Stimulated activated CD4-positive, alpha-beta T cell treated with anti-CD3 and anti-CD28 coated beads, TNF-alpha, amount 100 ng/mL, for 1 hour (primary cell): ENCODE measurements at places on chromosomes 1 and 21.

DNA sequence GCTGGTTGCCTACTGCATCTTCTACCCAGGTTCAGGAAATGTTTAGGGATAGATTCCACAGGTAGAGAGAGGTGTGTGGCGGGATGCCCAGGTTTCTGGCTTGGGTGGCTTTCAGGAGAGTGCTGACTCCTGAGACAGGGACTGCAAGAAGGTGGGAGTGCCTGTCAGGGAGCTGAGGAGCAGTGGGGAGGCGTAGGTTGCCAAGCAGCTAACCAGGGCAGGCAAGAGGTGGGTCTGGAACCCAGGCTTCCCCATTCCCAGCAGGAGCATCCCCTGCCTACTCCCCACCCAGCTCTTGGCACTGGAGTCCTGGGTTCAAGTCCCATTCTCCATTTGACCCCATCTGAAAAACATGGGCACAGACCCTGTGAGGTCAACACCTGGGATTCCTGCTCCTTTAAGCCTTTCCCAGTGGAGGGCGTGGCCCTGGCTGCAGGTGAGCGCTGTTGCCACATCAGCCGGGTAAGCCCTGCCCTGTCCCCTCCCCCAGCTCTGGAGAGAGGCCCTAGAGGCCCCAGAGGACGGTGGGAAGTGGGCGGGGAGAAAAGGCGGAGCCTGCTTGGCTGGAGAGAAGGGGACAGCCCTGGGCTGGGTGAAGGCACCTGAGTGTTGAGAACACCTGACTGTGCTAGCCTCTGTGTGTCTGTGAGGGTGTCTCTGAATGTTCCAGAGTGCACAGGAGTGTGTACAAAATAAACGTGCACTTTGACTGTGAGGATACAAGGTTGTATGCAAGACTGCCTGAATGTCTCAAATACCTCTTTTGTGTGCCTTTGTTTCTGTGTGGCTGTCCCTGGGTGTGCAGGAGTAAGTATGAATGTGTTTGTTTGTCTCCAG lies 14.0 kb upstream of the SYNC start:
- DNase-seq, result no peak

DNA sequence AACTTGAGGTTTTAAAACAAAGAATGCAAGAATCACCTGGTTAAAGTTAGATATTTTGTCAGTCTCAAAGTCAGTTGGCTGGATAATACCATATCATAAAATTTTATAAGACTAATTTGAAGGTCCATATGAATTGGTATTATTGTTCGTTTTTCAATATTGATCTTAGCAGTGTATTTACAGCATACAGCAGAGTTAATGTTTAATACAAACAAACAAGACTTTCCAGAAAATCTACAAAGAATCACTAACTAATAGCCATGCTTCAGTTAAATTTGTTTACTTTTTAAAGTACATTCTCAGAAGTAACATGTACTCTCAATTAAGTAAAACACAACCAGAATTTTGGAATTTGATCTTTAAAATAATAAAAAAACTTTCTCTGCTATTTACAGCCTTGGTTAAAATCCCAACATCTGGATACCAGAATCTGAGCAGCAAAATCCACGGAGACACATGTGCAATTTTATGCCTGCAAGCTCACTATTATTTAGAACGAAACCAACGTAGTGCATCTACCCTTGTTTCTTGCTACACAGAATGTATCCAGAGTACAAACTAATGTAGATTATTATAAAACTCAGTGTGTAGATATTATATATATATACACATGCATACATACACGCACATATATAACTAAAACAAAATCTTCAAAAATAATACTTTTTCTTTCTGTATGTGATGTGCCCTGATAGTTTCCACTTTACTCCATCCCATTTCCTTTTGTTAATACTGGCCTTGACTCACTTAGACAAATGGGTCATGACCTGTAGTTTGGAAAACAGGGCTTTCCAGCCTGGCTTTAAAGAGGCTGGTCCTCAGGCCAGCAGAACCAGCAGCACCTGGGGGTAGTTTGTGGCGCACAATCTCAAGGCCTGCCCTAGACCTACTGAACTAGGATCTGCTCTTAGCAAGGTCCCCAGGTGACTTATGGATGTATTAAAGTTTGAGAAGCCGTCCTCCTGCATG lies 63.6 kb upstream of the ERG start:
- DNase-seq, result no peak

- DNase-seq, result no peak
Observed at GRCh38 chr1:4083231-4084047, 183.4 kb upstream of the C1orf174 start.

GRCh38 chr1:83882906-83883305 lies 116.0 kb downstream of the TTLL7 start:
- no peak for DNase-seq

DNA sequence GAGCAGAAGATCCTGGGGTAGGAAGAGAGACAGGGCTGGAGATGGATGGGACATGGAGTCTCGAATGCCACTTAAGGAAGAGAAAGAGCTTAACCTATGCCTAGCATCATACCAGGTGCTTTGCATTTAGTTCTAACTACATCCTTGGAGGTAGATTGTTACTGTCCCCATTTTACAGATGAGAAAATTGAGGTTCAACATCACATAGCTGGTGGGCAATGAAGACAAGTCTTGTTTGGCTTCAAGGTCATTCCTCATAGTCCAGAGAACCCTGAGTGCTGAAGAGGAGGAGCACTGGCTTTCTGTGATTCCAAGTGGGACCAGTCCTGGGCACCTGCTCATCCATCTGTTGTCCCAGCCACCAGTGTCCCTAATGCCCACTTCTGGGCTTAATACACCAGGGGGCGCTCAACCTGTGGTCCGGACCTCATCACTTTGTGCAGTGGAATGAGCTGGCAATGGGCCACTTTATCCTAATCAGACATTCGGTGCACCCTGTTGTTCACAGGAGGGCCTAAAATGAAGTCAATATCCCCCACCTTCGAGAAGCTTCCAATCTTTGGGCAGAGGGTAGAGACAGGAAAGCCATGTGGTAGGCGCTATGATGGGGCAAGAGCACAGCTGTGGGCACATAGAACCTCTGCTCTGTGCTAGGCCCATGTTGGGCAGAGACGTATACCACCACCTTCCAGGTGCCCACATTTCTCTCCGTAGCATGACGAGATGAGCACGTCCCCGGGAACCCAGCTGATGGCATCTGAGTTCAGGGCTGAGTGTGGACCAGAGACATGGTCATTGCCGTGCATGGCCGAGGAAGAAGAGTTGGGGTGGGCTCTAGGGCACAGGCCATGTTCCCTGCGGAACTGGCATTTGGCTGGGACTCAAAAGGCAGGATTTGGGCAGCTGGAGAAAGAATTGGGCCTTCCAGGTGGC lies 9.2 kb downstream of the RPS6KA1 start:
- peak; percentile 27 for DNase-seq

DNA sequence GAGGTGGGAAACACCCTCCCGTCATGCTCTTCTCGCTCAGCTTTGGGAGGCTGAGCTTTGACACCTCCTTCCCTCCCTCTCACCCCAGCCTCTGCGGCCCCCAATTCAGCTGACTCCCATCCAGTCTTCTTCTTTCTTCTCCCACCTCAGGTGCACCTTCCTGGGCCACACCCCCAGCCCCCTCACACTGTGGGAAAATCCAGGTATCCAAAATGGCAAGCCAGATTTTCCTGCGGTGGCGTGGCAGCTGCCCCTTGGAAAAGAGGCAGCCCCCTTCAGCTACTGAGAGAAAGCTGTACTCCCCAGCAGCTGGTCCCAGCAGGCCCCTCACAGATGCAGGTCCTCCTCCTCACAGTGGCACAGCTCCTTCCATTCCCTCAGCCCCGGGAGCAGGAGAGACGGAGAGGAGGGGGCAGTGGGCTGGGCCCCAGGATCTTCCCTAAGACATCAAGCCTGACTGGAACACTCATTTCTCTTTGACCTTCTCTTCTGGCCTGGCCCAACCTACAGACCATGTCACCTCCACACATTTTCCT lies 61.6 kb downstream of the OPTC start:
- no peak for DNase-seq

DNA sequence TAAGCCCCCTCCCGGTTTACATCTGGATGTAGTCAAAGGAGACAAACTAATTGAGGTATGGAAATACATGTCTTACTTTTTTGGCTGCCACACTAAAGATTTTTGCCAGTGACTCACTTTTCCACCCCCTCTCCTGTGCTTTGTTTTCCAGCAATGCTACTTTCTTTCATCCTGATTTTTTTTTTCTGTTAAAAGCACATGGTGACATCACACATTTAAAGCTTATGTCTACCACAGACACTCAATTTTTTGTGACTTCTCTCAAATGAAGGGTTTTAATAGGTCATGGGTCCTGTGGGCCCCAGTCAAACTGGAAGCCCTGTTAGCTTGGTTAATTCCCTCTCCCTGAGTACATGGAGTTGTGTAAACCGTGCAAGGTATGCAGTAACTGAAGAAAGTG lies 2.2 kb downstream of the PPP1R8 start:
- DNase-seq, result no peak

DNA sequence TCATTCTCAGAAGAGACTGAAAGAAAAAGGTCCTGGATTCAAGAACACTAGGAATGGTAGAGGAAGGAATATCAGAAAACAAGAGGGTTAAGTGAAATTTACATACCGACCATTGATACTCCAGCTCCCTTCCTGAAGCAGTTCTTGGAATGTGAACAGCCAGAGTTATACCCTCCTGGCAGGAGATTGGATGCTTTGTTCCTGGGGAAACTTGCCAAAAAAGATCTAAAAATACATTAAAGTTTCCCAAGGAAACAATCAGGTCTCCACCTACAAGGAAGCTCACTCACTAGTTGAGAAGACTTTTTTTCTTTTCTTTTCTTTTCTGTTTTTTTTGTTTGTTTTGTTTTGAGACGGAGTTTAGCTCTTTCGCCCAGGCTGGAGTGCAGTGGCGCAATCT lies 91.1 kb downstream of the HLX start:
- no peak for DNase-seq

GRCh38 chr1:222247081-222247480 lies 300.8 kb downstream of the HHIPL2 start:
- no peak for DNase-seq

- DNase-seq, result no peak
Observed at GRCh38 chr1:40004857-40005256, 35.7 kb upstream of the CAP1 start.

GRCh38 chr1:31930836-31931592 lies 7.2 kb downstream of the PTP4A2 start:
- DNase-seq, result no peak

GRCh38 chr1:191279266-191279800 lies 801.7 kb upstream of the BRINP3 start:
- DNase-seq, result no peak

- DNase-seq, result no peak
Observed at GRCh38 chr1:115282807-115283208, 55.2 kb downstream of the NGF start.
